Nephron progenitor cell (in vitro differentiated cells): ENCODE measurements at places on chromosomes 11 and 22.
A peak's percentile ranks its signal among the peaks of the same experiment; 100 is the strongest.

GRCh38 chr11:31798554-31799434 is 12.3 kb downstream of the PAX6 start:
- peak; percentile 64 for DNase-seq

DNA sequence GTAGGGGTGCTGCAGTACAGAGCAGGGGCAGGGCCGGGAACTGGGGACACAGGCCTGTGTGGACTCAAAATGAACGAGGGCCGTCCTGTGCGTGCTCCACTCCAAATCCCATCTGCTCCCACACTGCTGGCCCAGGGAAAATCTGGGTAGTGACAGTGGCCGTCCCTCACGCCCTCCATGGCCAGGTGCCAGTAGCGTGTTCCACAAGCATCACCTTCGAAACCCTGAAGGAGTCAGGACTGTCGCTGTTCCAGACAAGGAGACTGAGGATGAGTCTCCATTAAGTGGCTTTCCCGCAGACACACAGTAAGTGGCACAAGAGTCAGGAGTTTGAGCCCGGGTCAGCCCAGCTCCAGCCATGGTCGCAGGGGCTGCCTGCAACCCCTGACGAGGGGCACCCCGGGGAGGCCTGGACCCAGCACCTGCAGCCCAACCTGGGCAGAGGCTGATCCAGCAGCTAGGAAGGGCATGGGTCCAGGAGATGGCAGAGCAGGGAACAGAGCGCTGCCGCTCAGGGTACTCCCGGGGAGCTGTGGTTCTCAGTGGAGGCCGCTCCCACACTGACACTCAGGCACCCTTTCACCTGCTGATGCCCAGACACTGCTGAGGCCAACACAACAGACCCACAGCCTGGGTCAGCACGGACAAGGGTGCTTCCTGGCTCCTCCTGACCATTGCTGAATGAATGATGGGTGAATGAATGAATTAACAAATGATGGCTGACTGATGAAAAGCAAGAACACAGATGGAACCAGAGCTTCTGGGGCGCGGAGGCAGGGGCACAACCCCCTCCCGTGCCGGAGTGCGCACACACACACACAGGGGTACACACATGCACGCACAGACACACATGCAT is 35.3 kb downstream of the IGF2 start:
- DNase-seq = no peak

- DNase-seq = no peak
Measured at GRCh38 chr11:66297610-66298009, 5.9 kb downstream of the TMEM151A start.

DNA sequence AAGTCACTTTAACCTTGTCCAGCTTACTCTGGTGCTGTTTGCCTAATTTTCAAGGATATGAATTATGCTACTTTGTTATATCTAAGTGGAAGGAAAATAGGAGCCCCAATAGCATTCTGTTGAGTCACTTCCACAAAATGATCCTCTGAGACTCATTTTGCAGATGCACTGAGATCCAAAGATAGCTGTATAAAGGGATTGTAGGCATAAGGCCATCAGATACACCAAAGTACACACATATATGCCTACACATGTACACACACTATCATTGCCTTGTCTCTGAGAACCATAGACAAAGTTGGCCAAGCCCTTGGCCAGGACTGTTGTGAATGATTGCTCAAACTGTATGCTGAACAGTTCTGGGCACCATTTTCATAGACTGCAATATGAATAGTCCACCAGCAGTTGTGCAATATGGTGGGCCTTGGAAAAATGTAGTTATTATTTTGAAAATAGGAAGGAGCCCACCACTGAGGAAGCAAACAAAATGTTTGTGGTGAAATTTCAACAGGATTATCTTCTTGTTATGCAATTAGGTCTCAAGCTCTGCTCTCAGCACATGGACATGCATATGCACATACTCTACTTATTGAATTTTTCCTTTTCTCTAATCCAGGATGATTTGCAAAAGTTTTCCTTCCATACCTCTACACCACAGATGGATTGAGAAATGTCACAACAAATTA is 186.0 kb upstream of the CTSC start:
- DNase-seq = no peak

GRCh38 chr11:27353593-27354358 is 9.2 kb downstream of the CCDC34 start:
- no peak for DNase-seq
